ENCODE measurements at places on chromosomes 3 and 15. TPM values are rescaled to one million over a fixed set of nuclear protein-coding genes. Genes with fewer than 3 reads are reported as not detected.

ARL14 gene
- not detected for total RNA-seq

GOLGA6B gene
- total RNA-seq = not detected

DGKG gene
- total RNA-seq = 0.07 TPM

OR5K2 gene
- total RNA-seq = not detected

CILP gene
- not detected for total RNA-seq

Data from pulmonary artery endothelial cell (primary cell).